Hypothalamus (tissue), 51 donors: ENCODE measurements at places on chromosomes 6 and 20.

DNA sequence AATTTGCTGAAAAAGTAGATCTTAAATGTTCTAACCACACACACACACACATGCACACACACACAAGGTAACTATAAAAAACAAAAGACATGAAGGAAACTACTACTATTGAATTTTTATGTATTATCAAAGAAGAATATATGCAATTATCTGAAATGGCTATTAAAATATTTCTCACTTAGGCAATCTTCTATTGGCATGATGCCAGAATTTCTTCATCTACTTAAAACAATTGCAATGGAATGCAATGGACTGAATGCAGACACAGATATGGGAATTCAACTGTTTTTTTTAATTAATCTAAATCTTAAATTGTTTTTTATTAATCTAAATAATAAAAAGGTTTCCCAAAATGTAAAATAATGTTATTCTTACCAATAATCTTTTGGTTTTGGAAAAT lies 152.6 kb upstream of the SMLR1 start:
- DNase-seq, result no peak

GRCh38 chr6:36692220-36692619 lies 5.4 kb upstream of the RAB44 start:
- DNase-seq, result no peak

GRCh38 chr20:19628570-19629134 lies 129.4 kb upstream of the RIN2 start:
- no peak for DNase-seq

GRCh38 chr20:2246069-2246491 lies 49.7 kb upstream of the TGM3 start:
- no peak for DNase-seq

DNA sequence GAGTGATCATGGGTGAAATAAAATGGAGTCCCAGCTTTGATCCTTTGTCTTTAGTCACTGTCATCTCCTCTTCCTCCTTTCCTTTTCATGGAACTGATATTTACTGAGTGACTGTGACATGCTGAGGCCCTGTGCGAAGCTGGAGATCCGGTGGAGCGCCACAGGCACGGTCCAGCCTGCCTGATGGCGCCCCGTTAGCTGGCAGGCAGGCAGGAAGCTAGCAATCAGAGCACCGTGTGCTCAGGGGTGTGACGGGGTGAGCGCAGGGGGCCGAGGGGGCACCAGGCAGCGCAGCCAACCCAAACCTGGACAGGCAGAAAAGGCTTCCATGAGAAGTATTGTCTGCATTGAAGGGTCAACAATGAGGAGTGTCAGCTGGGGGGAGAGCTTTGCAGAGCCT lies 100.2 kb upstream of the AKAP12 start:
- no peak for DNase-seq

- DNase-seq, result no peak
Observed at GRCh38 chr20:57400821-57401564, 9.8 kb downstream of the RBM38 start.

GRCh38 chr20:6339176-6339575 lies 216.3 kb upstream of the FERMT1 start:
- no peak for DNase-seq

GRCh38 chr6:130467146-130468050 lies 101.6 kb downstream of the TMEM200A start:
- DNase-seq, result no peak

DNA sequence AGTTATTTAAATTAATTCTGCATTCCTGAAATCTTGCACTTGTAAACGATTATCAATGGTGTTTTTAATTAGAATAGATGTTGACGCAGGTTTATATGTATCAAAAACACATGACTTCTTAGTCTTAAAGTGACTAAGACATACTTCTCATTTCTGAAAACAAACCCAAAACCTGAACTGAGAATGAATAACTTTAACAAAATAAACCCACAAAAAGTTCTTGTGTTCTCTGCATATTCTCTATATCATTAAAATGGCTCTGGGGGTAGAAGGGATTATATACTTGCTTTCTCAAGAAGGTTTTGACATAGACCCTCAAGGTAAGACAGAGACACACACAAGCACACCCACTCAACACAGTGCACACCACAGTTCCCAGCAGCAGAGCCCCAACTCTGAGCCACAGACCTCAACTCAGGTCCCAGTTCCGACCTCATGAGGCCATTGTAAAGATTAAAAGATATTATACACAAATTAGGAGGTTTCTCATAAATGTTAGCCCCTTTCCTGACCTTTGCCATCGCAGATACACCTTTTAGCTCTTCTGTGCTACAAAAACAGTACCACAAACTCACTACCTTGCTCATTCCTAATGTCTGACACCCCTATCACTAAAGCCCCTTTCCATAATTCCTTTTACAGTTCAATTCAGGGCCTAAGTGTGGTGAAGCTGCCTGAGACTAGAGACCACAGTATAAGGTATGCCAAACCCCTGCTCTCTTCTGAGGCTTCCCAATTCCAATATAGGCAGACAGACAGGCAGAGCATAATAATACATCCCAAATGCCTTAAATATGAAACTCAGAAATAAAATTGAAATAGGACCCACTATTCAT lies 267.8 kb downstream of the PTPRK start:
- no peak for DNase-seq

DNA sequence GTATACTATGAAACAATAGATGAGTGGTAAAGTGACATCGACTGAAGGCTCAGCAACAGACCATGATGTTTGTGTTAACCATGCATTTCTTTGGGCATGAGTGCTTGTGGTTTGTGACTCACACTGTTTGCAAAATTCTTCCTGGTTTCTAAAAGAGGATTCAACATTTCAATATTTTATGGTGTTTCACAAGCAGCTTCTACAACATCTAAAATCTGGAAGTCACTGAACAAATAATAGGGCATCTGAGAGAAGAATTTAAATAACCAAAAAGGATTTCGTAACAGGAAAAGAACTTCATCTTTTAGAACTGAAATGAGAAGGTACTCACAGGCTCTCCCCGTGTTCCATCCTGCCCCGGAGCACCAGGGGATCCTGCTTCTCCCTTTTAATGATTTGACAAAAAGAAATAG lies 146.2 kb downstream of the COL21A1 start:
- no peak for DNase-seq
